ENCODE measurements at places on chromosomes 3 and 15.

DNA sequence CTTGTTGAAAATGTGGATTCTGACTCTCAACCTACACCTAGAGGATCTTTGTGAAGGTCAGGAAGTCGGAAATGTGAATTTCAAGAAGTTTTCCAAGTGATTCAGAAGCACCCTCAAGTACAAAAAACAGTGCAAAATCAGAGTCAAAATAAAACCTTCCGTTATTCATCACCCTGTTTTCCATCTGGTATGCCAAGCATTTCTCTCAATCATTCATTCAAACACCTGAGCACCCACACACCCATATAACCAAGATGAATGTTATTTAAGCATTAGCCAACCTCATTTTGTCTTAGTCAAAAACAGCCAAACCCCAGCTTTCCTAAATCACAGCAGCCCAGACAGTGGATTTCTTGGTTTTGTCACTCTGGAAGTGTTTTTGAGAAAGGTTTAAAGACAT is 91.1 kb downstream of the OSBPL10 start:
- no peak for DNase-seq

DNA sequence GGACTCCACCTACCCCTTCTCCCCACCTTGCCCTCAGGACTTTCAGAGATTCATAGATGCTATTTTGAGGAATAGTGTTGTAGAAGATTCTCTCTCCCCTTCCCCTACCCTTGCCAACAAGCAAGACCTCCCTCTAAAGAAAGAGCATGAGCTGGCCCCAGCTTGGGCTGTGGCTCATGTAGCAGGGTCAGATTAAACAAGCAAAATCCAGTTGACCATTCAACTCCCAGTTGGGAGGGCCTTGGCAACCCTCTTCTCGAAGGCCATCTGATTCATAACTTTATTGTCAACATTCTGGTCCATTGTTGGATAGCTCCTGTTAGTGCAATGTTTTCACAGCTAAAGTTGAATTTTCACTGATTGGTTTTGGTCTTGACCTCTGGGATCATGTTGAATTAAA is 41.1 kb downstream of the TNFAIP8L3 start:
- no peak for DNase-seq

DNA sequence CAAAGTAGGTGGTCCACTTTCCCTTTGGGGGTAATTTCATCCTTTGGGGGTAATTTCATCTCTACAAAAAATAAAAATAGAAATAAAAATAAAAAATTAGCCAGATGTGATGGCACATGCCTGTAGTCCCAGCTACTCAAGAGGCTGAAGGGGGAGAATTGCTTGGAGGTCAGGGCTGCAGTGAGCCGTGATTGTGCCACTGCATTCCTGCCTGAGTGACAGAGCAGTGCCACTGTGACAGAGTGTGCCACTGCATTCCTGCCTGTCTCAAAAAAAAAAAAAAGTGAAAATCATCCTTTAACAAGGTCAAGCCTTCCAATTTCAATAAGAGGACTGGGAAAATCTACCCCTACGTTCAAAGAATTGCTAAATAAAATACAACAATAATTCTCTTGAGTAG is 22.8 kb downstream of the SERP1 start:
- DNase-seq = no peak

- DNase-seq = no peak
These were observed 476.6 kb upstream of the ROBO1 start for GRCh38 chr3:80244390-80244789.
